ENCODE measurements at places on chromosomes 13 and 19.

GRCh38 chr13:96821971-96822370, 172.3 kb downstream of the OXGR1 start:
- no peak for DNase-seq

- no peak for DNase-seq
Observed at GRCh38 chr19:33395561-33396550, 22.3 kb downstream of the CEBPG start.

GRCh38 chr19:870963-871401, 11.5 kb downstream of the CFD start:
- no peak for DNase-seq

GRCh38 chr13:50248516-50249143, 233.4 kb downstream of the KCNRG start:
- DNase-seq, result no peak

- DNase-seq, result no peak
Observed at GRCh38 chr13:72074663-72075062, 207.7 kb upstream of the DACH1 start.

GRCh38 chr13:88978607-88979006, 1307.4 kb downstream of the SLITRK5 start:
- no peak for DNase-seq

GRCh38 chr13:66994097-66994496, 236.0 kb downstream of the PCDH9 start:
- DNase-seq, result peak; percentile 64

GRCh38 chr19:43957891-43958290, 6.9 kb downstream of the ZNF221 start:
- DNase-seq, result no peak

DNA sequence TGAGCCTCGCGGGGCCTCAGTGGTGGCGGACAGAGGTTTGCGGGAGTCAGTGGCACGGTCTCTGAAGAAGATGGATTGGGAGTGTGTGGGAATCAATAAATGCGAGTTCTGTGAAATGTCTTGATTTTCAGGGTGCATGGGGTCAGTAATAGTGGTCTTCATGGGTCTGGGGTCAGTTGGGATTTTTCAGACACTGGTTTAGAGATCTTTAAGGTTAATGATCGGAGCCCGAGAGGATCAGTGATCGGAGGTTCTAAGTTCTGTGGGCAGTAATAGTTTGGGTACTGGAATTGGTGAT, 377 bp downstream of the ZNF793 start:
- DNase-seq, result no peak
